Hematopoietic multipotent progenitor cell (in vitro differentiated cells): ENCODE measurements at places on chromosomes 7 and 10.

DNA sequence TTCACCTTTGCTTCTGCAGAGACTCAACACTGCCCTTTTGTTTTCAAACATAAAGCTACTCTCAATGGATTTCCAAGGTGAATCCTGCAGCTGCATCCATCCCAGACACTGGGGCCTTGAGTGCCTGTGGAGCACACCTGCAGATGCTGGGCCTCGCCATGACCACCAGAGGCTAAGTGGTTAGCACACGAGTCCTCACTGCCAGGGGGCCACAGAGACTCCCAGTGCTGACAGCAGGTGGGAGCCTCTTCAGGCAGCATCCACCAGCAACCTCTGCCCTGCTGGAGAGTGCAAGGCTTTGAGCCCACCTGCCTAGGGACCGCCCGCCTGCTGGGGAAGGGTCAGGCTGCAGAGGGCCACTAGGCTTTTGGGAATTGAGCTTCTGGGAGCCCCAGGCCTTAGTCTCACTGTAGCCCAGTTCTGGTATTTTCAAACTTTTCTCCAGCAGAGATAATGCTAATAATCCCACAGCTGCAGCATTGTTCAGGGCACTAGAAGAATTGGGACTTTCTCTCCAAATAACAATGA lies 9.4 kb upstream of the HPS1 start:
- no peak for DNase-seq

DNA sequence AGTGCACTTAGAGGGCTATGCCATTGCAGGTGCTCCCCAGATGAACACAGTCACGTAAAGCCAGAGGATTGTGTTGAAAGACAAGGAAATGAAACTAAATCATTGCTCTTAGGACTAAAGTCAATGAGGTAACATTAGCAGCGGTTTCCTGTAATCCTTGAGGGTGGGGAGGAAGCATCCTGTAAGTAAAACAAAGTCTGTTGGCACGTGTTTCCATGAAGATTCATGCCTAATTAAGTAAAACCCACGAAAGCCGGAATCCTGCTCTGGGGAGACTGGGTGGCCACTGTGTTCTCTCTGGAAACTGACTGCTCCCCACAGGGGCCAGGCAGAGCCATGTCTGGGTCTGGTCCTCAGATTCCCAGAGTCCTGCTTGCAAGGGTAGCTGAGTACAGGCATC lies 18.3 kb downstream of the STEAP1B start:
- no peak for DNase-seq

GRCh38 chr10:97538411-97538810 lies 34.2 kb upstream of the ANKRD2 start:
- DNase-seq, result no peak

DNA sequence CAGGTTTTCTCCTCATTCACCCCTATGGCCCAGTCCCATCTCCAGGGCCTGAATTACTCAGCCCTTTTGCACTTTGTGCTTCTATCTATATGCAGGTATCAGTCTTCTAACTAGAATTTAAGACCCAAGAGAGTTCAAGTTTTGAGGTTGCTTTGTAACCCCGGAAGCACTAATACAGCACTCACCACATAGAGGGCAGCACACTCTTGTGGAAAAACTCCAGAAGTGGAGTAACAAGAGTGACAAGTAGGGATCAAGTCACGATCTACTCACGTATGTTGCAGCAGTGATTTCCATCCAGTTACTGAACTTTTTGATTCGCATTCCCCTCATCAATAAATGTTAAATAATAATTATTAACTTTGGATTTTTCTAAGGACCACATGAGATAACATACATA lies 151.0 kb downstream of the CHCHD3 start:
- DNase-seq, result peak; percentile 25

- DNase-seq, result no peak
Measured at GRCh38 chr7:18866359-18867036, 250.9 kb downstream of the TWIST1 start.

GRCh38 chr10:54854389-54854788 lies 53.4 kb upstream of the PCDH15 start:
- DNase-seq, result no peak

DNA sequence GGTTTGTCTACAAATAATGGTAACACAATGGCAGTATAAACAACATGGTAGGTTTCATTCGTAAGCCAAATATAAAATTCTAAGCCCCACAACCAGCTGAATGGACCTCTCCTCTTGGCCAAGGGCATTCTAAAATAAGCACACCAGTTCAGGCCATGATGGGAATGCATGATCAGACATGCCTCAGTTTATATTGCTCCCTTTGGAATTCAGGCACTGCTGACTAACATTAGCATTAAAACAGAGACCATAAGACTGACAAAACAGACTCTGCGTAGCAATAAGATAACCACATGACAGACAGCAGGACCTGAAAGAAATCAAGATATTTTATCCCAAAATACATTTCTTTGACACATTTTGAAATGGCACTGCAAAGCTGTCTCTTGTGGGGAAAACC lies 125.8 kb downstream of the FAM107B start:
- DNase-seq, result no peak

DNA sequence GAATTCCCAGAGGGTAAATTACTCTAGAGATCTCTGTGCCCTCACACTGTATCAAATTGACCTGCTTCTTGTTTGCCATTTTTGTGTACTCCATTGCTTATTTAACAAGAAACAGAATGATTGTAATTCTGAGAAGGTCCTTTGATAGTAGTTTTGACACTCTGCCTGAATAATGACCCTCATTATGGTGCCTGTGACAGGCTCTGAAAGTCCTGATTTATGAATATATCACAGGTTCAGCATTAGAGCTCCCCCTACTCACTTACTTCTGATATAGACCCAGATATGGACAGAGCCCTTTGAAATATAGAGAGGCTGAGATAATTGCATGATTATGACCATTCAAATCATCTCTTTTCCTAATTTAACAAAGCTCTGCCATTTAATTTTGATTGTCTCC lies 465.2 kb downstream of the MDFIC start:
- no peak for DNase-seq

GRCh38 chr7:71132377-71133231 lies 660 bp downstream of the GALNT17 start:
- DNase-seq, result no peak

- DNase-seq, result no peak
Measured at GRCh38 chr7:159310457-159311171, 165.9 kb upstream of the VIPR2 start.

DNA sequence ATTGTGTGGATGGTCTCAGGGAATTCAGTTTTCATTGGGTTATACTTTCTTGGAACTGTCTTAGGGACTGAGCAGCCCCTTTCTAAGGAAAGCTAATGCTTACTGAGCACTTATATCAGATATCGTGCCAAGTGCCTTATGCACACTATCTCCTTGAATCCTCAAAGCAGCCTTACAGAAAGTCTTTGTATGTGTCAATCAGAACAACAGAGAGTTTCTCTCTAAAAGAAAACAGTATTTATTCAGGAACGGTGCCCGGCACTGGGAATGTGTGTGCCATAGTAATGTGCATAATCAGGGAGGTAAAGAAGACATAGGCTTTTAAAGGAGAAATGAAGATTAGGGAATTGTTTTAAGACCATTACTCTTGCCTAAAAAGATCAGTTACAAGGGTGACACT lies 17.3 kb downstream of the ANTXRL start:
- no peak for DNase-seq

- peak; percentile 14 for DNase-seq
Measured at GRCh38 chr10:14478604-14479003, 147.9 kb upstream of the FRMD4A start.

DNA sequence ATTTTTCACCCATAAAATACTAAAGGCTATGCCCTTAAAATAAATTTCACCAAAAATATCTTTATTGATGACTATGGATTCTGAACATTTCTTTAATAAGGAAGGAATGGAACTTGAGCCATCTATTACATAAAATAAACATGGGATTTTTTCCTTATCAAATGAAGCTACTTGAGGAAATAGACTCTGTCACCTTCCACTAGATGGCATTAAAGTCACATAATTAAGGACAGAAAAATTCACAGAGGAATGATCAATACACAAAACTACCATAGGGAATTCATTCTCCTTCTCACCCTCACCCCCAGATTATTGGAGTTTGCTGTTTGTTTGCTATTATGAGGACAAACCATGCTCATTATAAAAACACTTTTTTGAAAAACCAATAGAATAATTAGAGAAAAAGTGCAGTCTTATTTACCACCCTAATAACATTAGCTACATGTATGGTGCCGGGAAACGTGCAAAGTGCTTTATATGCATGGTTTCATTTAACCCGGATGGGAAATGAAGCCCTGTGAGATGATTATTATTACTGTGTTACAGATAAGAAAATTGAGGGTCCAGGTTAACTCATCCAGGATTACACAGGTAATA lies 21.1 kb upstream of the FOXI2 start:
- DNase-seq, result no peak

DNA sequence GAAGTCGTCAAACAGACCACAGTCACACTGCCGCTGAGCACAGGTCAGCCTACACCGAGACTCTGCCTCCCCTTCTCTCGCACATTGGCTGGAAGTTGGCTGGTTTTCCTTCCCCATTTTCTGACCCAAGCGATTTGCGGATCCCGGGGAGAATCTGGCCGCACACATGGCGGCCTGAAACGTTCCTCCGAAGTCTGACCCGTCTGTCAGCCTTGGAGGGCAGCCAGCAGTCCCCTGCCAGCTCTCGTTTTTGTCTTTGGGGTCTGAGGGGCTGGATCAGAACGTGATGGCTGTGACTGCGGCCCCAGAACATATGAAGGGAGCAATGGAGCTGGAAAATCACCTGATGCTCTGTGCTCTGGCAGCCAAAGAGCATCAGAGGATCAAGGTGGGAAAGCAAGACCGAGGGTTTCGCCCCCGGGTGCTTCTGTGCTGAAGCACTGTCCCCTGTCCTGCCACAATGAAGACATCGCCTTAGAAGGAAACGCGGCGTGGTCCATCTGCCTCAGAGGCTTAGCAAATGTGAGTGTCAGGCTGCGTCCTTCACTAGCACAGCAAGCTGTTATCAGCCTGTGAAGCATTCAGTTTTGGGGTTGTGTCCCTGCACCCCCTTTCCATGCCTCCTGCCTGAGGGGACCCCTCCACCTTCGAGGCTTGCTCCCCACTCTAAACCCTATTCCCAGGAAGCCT lies 119.3 kb upstream of the SHH start:
- DNase-seq, result no peak
